NCI-H524 (cell line): ENCODE measurements at places on chromosomes 12 and 14.
A peak's percentile ranks its signal among the peaks of the same experiment; 100 is the strongest.

DNA sequence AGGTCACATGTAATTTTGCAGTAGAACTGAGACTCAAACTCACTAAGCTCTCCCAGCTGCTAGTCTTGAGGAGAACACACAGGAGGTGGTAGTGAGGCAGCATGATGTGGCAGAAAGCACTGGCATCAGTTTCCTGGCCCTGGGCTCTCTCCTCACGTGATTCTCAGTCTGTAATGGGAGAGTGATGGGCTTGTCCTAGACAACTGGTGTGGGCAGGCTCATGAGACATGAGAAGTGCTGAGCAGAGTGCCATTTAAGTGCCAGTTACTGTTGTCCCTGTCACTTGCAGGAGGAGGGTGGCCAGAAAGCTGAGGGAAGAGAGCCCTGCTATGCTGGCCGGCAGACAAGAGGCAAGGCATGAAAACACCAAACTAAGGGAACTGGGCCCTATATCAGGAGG lies 48.5 kb upstream of the OVCH1 start:
- no peak for DNase-seq

GRCh38 chr14:34981743-34982420 lies 910 bp upstream of the SRP54 start:
- DNase-seq: peak; percentile 79

DNA sequence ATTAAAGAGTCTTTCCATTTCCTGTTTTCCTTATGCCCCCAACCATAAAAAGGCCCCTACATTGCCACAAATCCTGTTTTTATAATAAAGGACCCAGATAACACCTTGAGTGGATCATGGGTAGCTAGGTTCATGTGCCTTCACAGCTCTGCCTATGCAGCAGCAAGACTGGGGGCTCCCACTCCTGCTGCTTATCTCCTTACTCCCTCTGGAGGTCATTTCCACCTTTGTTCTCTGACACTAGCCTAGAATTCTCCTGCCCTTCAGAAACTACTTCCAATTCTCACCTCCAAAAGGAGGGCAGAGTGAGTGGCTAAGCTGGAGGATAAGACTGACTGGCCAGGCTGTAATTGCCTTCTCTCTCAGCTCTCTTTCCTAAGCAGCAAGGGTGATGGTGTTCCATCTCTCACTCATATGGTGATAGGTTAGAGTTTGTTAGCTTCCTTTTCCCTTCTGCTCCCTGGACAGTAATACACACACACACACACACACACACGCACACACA lies 20.0 kb upstream of the STAC3 start:
- no peak for DNase-seq

- DNase-seq: no peak
These were observed 3.4 kb downstream of the PLEKHG3 start for GRCh38 chr14:64707661-64708060.

DNA sequence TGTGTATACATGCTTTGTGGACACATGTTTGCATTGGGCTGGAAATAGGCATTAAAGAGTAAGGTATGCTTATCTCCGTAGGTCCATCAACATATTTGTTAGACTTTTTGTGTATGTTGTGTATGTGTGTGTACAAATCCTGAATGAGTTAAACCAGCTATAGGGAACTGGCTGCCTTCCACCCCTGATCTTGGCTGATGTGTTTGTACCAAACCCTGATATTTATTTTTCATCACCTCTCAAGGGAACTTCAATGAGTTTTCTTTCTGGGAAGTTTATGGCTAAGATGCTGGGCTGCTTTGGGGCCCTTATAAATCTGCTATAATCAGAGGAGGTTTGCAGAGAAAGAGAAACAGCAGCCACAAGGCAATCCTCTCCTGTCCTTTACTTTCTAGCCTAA lies 37.1 kb upstream of the CISTR start:
- no peak for DNase-seq

DNA sequence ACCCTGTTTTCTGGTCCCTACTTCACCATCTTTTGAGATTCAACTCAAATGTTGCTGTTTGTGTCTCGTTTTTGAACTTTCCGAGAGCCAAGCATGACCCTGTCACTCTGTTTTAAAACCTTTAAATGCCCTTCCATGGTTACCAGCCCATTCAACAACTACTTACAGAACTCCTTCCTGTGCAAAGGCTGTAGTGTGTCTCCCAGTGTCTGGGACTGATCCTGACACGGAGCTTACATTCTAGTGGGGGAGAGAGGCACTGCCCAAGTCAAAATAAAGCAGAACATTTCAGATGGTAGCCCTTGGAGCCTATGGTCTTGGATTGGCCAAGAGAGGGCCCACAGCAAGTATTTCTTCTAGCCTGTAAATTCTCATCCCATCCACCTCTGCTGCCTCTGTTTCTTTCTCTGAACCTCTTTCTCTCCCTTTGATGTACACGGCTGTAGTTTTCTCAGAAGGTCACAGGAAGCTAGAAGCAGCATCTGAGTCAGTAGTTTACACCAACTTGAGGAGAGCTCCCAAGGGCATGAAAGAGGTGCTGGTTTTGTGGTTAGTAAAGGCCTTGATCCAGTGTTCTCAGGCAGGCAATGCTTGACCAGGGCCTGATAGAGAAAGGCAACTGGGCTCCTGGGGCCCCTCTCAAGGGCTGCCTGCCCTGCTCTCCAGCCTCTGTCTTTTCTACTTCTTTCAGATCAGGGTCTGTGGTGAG lies 42.3 kb upstream of the SLC24A4 start:
- no peak for DNase-seq

GRCh38 chr12:117686911-117687377 lies 281.8 kb downstream of the KSR2 start:
- DNase-seq: peak; percentile 2

GRCh38 chr12:42865282-42865681 lies 275.7 kb upstream of the PRICKLE1 start:
- DNase-seq: no peak

- no peak for DNase-seq
These were observed 391.6 kb downstream of the TMEM121 start for GRCh38 chr14:105917933-105918436.

DNA sequence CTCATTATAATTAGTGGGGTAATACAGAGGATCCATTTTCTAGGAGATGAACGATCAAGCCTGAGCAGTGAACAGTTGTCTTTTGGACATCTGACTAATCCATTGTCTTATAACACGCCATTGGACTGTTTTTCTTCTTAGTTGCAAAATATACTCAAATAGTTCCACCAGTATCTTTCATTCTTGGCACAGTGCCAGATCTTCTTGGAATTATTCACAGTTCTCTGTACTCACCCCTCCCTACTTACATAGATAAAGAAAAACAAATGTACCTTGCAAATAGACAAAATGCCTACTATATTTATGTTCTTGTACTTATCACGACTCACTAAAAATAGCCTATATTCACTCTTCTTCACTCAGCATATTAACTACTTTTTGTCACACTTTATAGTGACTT lies 3.8 kb downstream of the CBLN3 start:
- no peak for DNase-seq

- DNase-seq: no peak
These were observed 1704.1 kb upstream of the FLRT2 start for GRCh38 chr14:83825843-83826242.

- DNase-seq: no peak
These were observed 177.9 kb upstream of the KITLG start for GRCh38 chr12:88758176-88758575.

DNA sequence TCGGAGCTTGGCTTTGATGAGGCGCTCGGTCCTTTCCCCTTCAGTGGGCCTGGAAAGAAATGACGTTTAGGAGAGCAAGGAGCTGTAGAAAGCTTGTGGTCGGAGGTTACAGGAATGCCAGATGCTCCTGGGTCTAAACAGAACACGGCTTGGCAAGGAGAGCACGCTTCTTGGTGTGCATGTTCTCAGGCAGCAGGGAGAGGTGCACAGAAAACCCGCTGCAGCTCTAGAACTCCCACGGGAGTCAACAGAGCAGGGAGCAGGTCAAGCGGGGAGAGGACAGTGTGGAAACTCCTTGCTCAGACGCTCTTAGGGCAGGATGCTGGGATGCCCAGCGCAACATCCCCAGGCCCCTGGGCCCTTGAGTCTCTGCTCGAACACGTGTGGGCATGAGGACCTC lies 51.0 kb downstream of the SSH1 start:
- no peak for DNase-seq

- DNase-seq: no peak
These were observed 135.7 kb downstream of the CNTN1 start for GRCh38 chr12:40827683-40828592.

DNA sequence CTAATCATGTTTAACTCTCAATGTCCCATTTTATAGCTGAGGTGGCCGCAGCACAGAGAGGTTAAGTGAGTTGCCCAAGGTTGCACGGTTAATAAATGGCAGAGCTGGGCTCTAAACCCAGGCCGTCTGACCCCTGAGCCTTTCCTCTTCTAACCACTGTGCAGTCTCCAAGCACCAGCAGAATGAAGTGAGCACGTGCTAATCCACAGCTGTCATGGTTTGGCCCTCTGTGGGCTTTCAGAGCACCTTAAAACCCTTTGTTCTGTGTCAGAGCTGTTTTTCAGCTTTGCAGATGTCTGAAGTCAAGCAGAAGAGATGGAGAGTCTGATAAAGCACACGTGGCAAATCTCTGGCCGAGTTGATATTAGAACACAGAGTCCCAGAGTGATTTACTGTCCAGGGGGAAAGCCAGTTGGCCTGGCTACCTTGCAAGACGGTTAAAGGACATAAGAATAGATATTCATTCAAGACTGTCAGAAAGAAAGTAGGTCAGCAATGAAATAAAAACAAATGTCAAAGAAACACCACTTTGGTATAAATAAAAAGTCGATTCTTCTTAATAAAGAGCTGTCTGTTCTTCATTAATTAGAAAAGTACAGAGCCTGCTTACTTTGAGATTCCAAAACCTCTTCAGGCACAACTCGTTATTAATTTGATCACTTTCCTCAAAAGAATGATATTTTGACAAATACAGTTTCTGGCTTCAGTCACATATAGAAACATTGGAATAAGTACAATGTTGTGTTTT lies 107.3 kb downstream of the CRADD start:
- peak; percentile 83 for DNase-seq

GRCh38 chr12:51678086-51678724 lies 87.2 kb downstream of the SCN8A start:
- DNase-seq: peak; percentile 61

- DNase-seq: peak; percentile 28
These were observed 85.9 kb downstream of the PTGER2 start for GRCh38 chr14:52399921-52400595.

DNA sequence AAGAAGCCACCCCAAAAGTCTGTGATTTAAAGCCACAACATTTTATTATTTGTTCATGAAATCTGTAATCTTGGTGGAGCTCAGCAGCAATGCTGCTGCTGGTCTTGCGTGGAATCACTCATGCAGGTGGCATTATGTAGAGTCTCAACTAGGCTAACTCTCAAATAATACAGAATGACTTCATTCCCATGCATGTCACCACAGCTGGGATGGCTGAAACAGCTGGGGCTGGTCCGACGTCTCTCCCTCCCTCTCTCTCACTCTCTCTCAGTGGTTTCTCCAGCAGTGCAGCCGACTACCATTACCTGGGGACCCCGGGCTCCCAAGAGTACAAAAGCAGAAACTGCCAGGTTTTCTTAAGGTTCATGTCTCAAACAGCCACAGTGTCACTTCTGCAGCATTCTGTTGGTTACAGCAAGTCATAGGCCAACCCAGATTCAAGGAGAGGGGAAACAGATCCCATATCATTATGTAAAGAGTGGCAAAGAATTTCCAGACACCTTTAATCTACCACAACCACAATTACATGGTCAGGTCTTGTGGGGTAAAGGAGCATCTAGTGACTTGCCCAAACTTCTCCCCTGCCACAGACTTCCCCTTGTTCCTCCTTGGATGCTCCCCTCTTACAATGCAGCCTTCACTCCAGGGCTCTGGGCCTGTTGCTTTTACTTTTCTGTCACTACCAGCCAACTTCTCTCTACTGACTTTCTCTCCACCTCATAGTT lies 192.0 kb upstream of the HMGA2 start:
- DNase-seq: no peak

DNA sequence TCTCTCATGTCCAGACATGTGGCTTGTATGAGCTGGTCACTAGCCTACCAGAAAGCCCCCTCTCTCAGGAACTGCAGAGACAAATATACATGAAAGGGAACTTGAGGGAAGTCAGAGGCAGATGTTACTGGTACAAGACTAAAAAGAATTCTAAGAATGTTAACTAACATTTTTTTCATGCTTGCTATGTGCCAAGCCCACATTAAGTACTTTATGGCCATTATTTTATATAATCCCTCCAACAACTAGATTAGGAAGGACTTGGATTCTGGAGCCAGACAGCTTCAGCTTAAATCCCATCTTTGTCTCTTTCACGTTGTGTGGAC lies 24.6 kb downstream of the TTC9 start:
- DNase-seq: no peak

- DNase-seq: no peak
These were observed 19.8 kb upstream of the SLC5A8 start for GRCh38 chr12:101229841-101230241.

- no peak for DNase-seq
These were observed 198.2 kb downstream of the TSPAN9 start for GRCh38 chr12:3275171-3276041.

- DNase-seq: no peak
These were observed 10.7 kb downstream of the TMBIM4 start for GRCh38 chr12:66159123-66159522.
